Stimulated activated CD8-positive, alpha-beta memory T cell treated with anti-CD3 and anti-CD28 coated beads, Interleukin-7, amount 100 ng/mL, for 1 hour (primary cell): ENCODE measurements at places on chromosomes 1 and 21.

- no peak for DNase-seq
These were observed 189.1 kb upstream of the POU3F1 start for GRCh38 chr1:38235705-38236104.

- DNase-seq, result no peak
These were observed at the start of gene ITGB2 for GRCh38 chr21:44920694-44921604. Gene ITGB2, minus strand, starts transcription at chr21:44920899. Its CDS starts 10,117 bp downstream, at chr21:44910782.

GRCh38 chr1:223721658-223722607 is 9.6 kb downstream of the CAPN2 start:
- DNase-seq, result no peak

- no peak for DNase-seq
These were observed at the start of gene SLC6A9 for GRCh38 chr1:44031252-44032169. Gene SLC6A9, minus strand, starts transcription at chr1:44031462. Its CDS starts 7,185 bp downstream, at chr1:44024277.

DNA sequence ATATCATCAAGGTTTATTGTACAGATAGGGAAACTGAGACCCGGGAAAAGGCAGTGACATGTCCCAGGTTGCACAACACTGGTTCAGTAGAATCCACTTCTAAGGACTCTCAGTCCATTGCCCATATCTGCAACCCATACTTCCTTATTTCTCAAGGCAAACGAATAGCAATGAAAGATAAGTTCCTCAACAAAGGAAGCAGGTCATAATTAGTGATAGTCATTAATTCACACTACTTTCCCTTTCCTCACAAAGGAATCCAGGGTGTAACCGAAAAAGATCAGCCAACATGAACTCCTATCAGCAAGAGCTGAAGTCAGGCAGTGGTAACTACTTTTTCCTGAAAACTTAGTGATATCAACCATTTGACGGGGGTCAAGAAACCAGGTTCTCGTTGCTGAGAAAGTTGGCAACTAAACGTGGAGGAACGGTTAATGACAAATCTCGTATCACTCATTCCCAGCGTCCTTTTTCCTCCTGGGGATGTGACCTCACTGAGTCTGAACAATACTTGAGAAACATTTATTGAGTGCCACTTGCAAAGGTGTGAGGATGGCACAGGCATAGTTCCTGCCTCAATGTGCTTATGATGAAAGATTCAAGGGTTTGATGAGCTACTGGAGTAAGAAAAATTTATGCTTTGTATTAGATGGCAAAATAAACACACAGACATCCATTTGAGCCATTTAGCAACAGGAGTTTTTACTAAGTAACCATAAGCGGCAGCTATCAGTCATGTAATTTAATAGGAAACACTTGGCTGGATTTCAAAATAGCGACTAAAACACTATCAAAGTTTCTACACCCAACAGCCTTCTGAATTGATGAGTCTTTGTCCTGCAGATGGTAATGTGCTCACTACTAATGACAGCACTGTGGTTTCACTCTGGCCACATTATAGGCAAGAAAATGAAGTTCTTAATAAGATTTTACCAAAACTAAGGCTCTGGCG is 82.3 kb downstream of the PLPP3 start:
- DNase-seq, result no peak

GRCh38 chr1:180571060-180571831 is 12.5 kb downstream of the OVAAL start:
- DNase-seq, result no peak

DNA sequence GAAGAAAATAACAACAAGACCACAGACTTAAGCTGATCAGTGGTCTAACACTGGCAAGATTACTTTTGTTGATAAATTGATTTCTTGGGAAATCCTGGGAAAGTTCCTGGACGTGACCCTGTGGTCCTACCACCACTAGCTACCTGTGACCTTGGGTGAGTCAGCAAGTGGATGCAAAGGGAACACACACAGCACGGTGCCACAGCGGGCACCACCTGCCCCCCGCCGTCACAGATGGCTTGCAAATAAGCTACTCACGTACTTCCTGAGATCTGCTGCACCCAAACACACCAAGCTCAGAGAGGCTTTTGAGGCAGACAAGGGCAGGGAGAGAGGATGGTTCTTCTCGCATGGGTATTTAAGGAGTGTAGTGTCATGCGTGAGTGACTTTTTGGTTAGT is 12.7 kb downstream of the CFAP298 start:
- DNase-seq, result no peak

GRCh38 chr21:45494851-45495680 is 47.2 kb downstream of the SLC19A1 start:
- DNase-seq, result no peak

GRCh38 chr1:231357831-231358354 is 19.8 kb downstream of the SPRTN start:
- no peak for DNase-seq

DNA sequence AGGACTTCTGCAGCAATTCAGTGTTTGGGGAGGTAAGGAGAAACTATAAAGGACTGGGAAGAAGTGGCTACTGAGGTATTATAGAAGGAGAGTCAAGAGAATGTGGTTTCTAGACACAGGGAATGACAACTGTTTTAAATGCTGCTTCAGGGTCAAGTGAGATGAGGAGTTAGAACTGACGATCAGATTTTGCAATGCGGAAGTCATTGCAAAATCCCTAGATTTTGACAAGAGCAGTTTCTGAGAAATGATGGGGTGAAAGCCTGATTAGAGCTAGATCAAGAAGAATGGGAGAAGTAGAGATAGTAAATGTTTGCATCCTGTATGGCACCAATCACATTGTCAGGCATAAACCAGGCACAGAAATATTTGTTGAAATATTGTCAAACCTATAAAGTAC is 4.7 kb upstream of the TSNAX start:
- no peak for DNase-seq

GRCh38 chr1:216640100-216640499 is 83.1 kb downstream of the ESRRG start:
- no peak for DNase-seq

GRCh38 chr1:211546543-211546942 is 32.4 kb downstream of the SLC30A1 start:
- DNase-seq, result no peak

GRCh38 chr1:232557096-232557495 is 72.8 kb downstream of the SIPA1L2 start:
- DNase-seq, result no peak

GRCh38 chr1:63732666-63733065 is 41.2 kb upstream of the ROR1 start:
- no peak for DNase-seq

- no peak for DNase-seq
These were observed 49.7 kb upstream of the RCC2 start for GRCh38 chr1:17488995-17489767.

DNA sequence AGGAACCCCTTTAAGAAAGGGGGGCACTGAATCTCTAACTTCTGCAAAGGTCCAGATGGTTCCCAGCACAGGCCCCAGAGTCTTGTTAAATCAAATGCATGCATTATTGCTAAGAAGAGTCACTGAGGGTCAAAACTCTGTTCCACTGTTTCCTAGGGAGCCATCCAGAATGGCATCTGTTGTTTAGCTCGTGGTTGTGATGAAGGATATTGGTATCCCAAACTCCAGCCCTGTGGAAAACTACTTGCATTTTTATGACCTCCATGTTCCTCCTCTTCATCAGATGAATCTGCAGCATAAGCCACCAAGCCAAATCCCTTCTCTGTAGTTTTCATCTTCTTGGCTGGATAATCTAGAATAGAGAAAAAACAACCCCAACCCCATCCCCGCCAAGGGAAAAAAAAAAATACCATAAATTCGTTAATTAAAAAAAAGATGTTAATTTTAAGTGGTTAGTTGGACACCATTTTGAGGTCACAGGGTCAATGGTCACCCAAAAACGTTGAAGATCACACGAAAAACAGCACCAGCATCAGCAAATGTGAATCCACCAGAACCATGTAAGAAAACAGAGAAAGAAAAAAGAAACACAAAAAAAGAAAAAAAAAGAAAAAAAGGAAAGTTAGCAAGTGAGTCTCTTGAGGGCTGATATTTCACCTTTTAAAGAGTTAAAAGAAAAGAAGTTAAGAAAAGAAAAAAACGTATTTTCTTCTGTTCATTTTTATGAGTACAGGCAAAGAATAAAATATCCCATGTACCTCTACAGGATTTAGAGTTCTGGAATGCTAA is 3.0 kb upstream of the RIT1 start:
- no peak for DNase-seq

GRCh38 chr1:117967477-117967876 is 37.9 kb downstream of the WDR3 start:
- DNase-seq, result no peak

DNA sequence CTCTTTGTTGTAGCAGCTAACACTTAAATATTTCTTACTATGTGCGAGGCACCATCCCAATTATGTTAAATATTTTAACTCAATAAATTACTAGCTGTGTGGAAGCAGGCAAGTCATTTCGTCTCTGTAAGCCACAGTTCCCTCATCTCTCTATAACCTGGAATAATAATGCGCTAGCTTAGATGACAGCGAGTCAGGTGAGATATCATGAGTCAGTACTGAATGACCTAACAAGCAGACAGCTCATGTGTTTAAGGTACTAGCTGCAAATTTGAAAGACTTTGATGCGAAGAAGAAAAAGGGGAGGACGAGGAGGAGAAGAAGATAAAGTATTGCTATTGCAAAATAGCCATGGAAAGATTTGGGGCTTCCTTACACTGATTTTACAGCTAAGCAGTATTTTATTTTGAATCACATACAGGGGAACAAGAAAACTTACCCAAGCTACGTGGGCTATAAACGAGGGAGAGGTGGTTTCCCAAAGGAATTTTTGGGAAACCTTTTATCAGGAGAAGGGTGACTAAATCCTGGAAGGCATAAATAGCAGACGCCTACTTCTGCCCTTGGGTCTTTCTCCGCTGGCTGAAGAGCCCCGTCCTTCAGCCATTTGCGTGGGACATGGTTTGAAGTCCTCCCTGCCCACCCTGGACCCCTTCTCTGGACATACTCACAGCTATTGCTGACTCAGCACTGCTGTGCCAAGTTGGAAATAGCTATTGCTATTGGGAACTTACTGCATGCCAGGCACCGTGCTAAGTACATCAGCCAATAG is 8.9 kb downstream of the CITED4 start:
- DNase-seq, result no peak

GRCh38 chr21:46597896-46598343 is 7.0 kb downstream of the S100B start:
- DNase-seq, result no peak

DNA sequence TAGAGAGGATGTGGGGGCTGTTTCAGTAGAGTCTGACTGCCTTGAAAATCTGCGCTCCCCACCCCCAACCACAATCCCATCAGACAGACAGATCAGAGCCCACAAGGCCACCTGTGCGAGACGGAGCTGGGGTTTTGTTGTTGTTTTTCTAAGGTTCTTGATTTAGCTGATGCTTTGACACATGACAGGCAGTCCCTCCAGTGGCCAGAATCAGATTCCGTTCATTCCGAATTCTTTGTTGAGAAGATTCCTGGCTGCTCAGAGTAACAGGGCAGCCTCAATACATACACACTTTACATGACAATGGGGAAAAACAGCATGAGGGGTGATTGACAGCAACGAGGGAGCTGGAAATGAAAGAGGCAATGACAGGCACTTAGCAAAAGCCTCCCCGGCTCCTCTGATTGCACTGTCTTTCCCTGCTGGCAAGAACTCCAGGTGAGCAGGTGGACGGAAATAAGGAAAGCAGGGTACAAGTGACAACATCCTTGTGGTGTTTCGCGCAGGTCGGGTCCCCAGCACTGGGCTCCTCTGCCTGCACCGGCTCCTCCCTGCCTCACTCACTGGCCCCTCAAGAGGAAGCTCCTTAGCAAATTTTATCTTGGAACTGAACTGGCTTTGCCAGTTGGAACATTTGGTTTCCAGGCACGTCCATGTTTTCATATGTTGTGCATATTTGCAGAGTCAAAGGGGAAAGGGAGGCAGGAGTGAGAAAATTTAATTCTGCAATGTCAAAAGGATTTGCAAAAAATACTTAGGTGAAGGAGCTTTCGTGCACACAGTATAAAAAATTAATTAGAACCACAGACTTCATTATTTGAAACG is 148.7 kb downstream of the PGBD5 start:
- no peak for DNase-seq

DNA sequence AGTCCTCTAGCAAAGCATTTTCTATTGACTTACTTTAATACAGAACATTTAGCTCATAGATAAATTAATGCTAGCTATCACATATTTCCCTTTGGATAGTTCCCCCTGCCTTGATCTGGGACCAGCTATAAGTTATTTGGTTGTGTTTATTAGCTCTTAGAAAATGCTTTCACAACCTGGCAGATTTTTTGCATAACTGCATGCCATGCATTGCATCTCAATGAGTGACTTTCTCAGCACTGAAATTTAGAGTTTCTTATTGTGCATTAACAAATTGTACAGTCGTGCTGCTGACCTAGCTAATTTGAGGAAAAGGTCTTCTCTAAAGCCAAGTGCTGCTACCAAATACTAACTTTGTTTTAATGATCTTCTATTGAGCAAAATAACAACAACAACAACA is 164.8 kb downstream of the PLPPR5 start:
- no peak for DNase-seq

GRCh38 chr1:203056516-203056915 is 29.3 kb downstream of the MYOG start:
- DNase-seq, result no peak

DNA sequence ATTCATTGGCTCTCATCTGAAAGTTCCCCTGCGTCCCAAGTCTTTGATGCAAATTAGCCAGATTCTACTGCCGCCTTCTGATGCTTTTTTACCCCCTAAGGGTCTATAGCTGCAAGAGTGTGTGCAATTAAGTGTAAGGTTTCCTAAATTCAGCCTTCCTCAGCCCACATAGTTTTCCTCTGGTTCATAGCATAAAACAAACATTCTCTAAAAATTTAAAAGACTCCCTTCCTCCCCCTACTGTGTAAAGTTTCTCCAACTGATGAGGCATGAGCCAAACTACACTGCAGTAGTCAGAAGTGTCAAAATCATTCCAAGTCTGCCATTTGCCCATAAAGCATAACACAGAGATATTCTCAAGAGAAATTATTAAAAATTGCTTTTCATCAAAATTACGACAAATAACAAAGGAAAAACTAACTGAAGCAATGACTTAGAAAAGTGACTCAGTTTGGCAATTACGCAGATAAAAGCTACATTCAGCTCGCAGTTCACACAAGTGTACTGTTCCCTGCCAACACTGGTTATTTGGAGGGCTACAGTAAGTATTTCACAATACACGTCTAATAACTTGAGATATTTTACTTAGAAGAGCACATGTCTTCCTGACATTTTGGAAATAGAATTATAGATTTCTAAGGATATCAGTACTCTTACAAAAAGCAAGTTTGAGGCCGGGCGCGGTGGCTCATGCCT is 15.4 kb downstream of the KCNH1 start:
- no peak for DNase-seq

DNA sequence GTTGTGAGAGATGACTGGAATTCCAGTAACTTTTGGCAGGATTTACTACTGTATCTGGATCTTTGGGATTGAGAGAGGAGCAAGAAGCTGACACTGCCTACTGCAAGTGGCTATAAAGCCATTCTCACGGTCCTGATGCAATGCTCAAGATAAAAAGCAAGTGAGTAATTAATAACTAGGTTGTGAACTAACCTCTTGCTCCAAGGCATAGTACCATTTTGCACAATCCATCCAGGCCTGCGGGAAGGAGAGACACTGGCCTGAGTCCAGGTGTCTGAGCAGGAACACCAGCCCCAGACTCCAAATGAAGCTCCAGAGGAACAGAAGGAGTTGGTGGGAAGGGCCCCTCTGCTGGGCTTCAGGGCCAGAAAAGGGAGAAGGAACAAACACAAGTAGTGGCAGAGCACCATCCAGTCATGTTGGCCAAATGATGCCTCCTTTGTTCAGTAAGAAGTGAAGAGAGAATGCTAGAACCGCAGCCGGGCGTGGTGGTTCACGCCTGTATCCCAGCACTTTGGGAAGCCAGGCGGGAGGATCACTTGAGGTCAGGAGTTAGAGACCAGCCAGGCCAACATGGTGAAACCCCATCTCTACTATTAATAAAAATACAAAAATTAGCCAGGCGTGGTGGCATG is 9.9 kb upstream of the SLC45A3 start:
- DNase-seq, result no peak

GRCh38 chr1:211896958-211897357 is 66.4 kb upstream of the LPGAT1 start:
- DNase-seq, result no peak
